ENCODE measurements at places on chromosomes 11 and 22.

DNA sequence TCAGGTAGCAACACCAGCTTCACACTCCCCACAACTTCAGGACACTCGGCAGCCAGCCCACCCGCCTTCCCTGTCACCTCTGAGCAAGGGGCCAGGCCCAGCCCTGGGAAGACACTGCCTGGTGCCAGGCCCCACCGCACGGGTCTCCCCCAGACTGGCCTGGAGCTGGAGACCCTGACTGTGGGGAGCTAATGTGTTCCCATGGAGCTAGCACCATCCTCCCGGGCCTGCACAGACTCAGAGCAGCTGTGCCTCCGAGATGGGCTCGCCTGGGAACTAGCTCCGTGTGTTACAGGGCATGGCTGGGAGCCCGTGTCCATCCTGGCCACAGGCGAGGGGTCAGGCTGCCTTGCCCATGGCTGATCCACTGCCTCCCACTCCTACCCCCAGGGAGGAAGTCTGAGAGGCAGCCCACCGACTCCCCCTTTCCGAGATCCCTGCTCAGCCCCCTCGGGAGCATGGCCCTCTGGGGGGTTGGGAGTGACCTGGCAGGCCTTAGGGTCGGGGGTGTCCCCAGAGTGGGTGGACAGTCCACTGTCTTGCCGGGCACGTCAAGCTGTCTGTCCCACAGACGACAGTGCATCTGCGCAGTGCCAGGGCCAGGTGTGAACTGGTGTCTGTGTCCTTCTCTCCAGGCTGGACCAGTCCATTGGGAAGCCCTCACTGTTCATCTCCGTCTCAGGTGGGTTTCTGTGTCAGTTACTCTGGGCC lies 76.7 kb upstream of the KCNQ1OT1 start:
- no peak for DNase-seq

DNA sequence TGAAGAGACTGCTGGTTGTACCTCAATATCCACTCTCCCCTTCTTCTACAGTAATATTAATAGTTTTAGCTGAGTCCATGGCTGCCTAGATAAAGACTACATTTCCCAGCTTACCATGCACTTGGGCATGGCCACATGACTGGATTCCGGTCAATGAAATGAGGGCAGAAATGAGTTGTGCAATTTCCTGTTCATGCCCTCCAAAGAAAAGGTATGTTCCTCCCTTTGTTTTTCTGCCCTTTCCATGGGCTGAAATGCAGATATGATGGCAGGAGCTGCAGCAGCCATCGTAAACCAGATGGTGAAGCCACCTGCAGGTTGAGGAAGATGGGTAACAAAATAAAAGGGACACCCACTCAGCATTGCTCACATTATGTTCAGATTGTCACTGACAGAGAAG lies 15.3 kb upstream of the ELFN2 start:
- DNase-seq: no peak

GRCh38 chr22:46239261-46240048 lies 10.6 kb downstream of the CDPF1 start:
- DNase-seq: no peak

DNA sequence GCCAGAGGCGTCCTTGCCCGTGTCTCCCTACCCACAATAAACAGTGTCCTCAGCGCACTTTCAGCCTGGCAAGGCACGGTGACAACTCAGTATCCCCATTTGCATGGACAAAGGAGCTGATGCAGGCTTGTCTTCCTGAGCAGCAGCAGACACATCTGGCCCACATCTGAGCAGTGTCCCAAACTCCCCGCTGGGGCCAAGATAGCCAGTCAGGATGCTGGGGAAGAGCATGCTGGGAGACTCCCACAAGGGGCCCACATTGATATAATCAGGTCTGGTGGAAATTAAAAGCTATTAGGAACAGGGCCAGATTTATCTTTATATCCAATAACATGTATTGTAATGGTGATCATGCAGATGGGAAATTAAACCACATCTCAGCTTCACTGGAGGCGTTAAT lies 24.7 kb downstream of the DSCAML1 start:
- DNase-seq: no peak

DNA sequence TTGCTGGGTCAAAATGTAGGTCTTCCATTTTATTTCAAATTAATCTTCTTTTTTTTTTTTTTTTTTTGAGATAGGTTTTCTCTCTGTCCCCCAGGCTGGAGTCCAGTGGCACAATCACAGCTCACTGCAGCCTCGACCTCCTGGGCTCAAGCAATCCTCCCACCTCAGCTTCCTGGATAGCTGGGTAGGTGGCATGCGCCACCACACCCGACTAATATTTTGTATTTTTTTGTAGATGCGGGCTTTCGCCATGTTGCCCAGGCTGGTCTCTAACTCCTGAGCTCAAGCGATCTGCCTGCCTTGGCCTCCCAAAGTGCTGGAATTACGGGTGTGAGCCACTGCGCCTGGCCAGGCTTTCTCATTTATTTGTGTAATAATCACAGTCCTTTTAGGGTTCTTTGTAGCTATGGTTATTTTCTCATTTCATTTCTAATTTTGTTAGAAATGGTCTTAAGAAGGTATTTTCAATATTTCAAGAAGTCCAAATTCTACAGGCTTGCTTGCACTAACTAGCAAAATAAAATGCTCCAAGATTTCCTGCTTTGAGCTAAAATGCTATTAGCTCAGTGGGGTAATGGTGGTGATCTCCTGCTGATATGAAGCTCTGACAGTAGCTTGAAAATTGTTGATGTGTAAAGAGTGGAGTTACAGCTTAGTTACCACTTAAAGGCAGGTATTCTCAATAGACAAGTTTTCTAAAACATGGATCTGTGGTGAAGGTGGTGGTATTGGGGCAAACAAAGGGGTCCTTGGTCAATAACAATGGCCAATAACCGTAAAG lies 50.0 kb downstream of the RBX1 start:
- no peak for DNase-seq
